ENCODE measurements at places on chromosomes 6 and 20. TPM values are rescaled to one million over a fixed set of nuclear protein-coding genes. Genes with fewer than 3 reads are reported as not detected.

Gene TMC2
- not detected for total RNA-seq

Gene ME1
- 3.9 TPM for total RNA-seq

Gene WFDC5
- total RNA-seq: not detected

Gene BFSP1
- 2.5 TPM for total RNA-seq

Gene MYMX
- 4.7 TPM for total RNA-seq

Gene CCN6
- not detected for total RNA-seq

Gene RHAG
- total RNA-seq: not detected

Gene SLC24A3
- total RNA-seq: 6.2 TPM

Gene PRDM1
- total RNA-seq: 1.1 TPM

Gene IYD
- not detected for total RNA-seq

DNA sequence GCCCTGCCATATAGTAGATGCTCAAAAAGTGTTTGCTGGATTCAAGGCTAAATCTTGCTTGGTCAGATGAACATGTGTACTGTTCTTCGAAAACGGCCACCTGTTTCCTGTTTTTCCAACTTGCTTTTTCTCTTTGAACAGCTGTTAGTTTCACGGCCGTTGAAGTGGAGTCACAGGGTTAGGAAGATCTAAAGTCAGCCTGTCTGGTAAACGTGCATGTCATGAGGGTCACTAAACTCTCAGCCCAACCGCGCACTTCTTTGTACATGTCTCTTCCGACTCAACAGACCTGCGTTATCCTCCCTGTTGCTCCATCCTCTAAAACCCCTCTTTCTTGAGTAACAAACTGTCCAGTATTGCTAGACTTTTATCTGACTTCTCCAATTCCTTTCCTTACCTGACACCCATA is 93.2 kb upstream of the MAN1A1 start:
- DNase-seq: no peak

DNA sequence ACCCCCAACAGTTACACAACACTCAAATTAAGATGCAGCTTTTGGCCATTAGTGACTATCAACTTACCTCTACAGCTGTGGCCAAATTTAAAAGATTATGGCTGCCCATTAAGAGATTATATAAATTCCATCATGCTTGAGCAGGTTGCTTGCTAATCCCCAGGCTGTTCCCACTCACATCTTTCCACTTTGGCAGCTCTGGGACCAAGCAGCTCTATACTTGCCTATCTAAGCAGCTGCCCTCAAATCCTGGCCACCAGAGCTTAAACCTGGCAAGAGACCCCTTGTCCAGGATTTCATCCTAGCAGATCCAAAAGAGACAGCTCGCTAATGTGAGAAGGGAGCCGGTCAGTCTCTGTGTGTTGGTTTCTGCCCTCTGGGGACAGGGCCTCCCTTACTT is 127.9 kb downstream of the SLC23A2 start:
- no peak for DNase-seq

DNA sequence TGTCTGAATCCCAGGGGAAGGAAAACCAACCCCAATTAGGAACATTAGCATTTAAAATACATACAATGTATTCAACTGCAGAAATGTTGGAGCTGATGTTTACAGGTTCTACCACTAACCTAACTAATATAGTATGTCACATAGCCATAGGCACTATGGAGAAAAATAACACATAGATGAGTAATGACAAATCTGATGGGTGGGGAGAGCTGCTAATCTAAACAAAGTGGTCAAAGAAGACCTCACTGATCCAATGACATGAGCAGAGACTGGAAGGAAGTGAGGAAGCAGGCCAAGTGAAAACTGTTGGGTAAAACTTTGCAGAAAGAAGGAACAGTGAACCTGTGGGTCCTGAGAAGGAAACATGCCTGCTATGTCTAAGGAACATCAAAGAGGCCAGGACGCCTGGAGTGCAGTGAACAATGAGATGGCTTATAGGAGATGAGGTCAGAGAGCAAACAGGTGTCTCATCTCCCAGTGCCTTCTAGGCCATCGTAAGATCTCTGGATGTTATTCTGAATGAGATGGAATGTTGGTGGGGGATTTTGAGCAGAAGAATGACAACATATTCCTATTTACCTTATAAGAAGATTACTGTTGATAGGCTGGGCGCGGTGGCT is 135.7 kb downstream of the ALDH8A1 start:
- DNase-seq: no peak

DNA sequence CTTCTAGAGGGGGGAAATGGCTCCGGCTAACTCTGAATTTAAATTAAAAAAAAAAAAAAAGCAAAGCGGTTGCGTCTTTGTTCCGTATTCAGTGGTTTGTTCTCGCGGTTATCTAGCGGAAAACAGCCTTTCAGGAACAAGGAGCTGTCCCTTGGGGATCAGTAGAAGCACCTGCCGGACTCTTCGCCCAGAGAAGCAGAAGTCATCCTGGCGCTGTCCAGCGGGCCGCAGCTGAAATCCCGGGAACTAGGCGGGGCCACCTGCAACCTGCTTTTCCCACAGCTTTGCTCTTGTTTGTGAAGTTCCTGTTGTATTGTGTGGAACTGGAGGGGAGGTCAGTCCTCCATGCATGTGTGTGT is 43.9 kb upstream of the GJE1 start:
- DNase-seq: peak; percentile 58

DNA sequence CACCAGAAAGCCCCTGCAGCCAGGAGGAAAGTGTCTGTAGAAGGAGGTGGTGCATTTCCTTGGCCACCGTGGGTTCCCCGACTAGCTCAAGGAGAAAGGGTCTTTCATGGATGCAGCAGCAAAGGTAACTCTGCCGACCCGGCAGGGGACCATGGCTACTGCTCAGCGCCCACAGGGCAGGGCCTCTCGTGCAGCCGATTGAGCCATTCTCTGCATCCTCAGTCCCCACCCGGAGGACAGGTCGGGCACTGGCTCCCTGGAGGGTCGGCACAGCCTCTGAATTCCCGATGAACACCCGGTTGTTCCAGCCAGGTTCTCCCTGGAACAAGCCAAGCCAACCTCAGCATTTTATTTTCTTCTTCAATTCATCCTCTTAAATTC is 24.1 kb upstream of the FOXC1 start:
- DNase-seq: no peak

- no peak for DNase-seq
These were observed 394.5 kb upstream of the SLC35B3 start for GRCh38 chr6:8829796-8830195.

DNA sequence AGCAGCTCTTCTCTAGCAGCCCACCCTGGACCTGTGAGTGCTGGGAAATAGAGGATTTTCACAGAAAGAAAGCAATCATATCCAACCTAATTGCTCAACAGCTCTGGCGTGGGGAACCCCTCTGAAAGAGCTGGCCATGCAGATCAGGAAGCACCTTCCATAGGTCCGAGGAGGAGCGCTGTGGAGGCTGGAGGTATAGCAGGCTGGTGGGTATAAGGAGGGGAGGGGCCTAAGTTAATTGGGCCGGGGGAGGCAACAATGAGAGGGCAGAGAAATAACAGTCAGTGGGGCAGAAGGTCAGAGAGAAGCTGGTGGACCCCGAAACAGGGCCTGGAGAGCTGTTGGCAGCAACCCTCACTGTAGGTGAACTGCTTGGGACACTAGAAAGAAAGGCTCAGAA is 40.8 kb downstream of the SNRNP48 start:
- no peak for DNase-seq

GRCh38 chr20:58808271-58809046 is 42.2 kb downstream of the GNAS-AS1 start:
- DNase-seq: no peak

- DNase-seq: no peak
These were observed 2.2 kb upstream of the OLIG3 start for GRCh38 chr6:137496368-137496767.

DNA sequence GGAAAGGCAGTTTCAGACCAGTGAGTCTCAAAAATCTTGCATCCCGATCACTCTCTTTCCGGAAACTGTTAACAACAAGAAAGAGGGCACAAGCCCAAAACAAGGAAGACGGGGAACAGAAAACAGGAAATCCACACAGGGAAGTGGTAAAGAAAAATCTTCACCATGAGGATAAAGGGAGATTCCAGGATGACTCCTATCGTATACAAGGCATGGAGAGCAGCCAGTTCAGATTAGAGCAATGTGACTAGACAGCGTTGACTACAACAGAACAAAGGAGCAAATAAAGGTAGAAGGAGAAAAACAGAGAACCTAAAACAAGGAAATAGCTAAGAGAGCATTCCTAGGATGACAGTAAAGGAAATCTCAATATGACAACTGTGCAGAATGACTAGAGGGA is 26.5 kb downstream of the VNN1 start:
- DNase-seq: no peak

GRCh38 chr6:14026831-14027539 is 90.6 kb upstream of the CD83 start:
- DNase-seq: no peak
